ENCODE measurements at places on chromosomes 2 and 18.

GRCh38 chr18:49359732-49360444, 100.6 kb downstream of the DYM start:
- peak; percentile 64 for DNase-seq

GRCh38 chr2:424306-425171, 136.6 kb upstream of the ALKAL2 start:
- DNase-seq, result no peak

- DNase-seq, result no peak
These were observed 80.5 kb downstream of the NRXN1 start for GRCh38 chr2:50951437-50951836.

DNA sequence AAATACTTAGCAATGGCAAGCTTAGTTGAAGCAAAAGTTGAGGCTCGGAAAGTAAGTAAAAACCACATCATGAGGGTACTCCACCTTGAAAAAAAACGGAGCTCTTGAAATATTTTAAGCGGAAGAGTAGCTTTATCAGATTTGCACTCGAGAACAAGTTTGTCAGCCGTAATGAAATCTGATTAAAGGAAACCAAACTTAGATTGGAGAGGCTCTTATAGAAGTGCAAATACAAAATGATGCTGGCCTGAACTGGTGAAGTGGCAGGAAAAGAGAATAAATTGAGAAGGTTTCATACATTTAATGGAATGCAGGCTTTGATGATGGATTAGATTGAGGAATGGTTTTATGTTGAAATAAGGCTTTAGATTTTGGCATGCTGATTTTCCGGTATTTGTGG, 484.2 kb downstream of the PID1 start:
- DNase-seq, result no peak

All from GM04504 (cell line).